ENCODE measurements at places on chromosomes 5 and 9. TPM values are rescaled to one million over a fixed set of nuclear protein-coding genes. Genes with fewer than 3 reads are reported as not detected.

KIF20A gene
- 56.2 TPM for polyA plus RNA-seq

- no peaks in the 10 kb centered on the region for H3K27me3 ChIP-seq
- H3K4me1 ChIP-seq = no peaks in the 10 kb centered on the region
- DNase-seq = no peak
- H3K27ac ChIP-seq = no peak overlapping the region
Measured at GRCh38 chr5:90184764-90185163, 224.8 kb downstream of the CETN3 start.

ANXA2R gene
- 6.2 TPM for polyA plus RNA-seq

DNA sequence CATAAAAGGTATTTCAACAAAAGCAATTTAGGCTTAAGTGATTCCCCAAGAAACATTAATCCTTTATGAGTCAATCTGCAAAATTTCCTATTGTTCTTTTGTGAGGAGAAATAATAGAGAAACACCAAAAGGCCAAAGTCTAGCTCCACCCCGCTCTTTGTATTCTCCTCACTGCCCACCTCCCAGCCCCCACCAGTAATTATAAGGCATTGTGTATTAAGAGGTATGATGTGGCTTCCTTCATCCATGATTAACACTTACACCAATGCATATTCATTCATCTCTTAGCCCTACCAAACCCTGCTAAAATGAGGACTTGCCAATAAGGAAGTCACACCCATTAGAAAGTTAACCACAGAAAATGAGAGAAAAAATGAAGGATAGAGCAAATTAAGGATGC lies 105.3 kb upstream of the SPATA31D4 start:
- no peak overlapping the region for H3K27ac ChIP-seq
- no peak overlapping the region for H3K4me3 ChIP-seq
- H3K4me1 ChIP-seq = no peaks in the 10 kb centered on the region
- no peaks in the 10 kb centered on the region for H3K27me3 ChIP-seq

CHSY3 gene
- not detected for polyA plus RNA-seq

RNF130 gene
- polyA plus RNA-seq = 0.17 TPM

DNA sequence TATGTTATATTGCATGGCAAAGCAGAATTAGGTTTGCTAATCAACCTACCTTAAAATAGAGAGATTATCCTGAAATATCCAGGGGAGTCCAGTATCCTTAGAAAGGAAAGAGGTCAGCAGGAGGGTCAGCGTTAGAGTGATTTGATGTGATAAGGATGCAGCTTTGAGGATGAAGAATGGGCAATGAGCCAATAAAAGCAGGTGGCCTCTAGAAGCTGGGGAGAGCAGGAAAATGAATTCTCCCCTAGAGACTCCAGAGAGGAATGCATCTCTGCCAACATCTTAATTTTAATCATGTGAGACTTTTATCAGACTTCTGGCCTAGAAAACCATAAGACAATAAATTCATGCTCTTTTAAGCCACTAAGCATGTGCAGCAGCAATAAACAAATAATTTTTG lies 65.7 kb upstream of the SYK start:
- DNase-seq = no peak
- H3K27me3 ChIP-seq = no peaks in the 10 kb centered on the region
- H3K4me3 ChIP-seq = no peak overlapping the region
- H3K36me3 ChIP-seq = no peaks in the 10 kb centered on the region
- no peak overlapping the region for H3K27ac ChIP-seq
- no peaks in the 10 kb centered on the region for H3K4me1 ChIP-seq

DNA sequence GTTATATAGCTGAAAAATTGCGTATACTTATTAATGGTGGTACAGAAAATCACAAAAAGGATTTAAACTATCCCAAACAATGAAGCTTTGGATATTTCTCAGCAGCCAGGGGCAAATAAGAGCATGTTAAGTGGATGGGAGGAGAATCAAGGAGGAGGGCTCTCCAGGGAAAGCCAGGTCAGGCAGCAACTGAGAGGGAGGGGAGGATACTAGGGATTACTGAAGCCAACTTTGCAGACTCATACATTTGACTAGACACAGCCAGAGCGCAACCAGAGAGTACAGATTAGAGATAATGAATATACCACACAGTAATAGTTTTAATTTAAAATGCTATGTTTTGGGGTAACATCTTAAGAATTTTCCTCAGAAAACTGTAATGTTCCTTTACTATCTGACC lies 360.2 kb downstream of the HCN1 start:
- no peak overlapping the region for H3K4me3 ChIP-seq
- no peaks in the 10 kb centered on the region for H3K27me3 ChIP-seq
- no peaks in the 10 kb centered on the region for H3K36me3 ChIP-seq
- H3K27ac ChIP-seq = no peak overlapping the region
- no peak for DNase-seq

ASS1 gene
- not detected for polyA plus RNA-seq

IL4 gene
- polyA plus RNA-seq = not detected

GRCh38 chr9:4828761-4829160 lies 36.0 kb downstream of the RCL1 start:
- no peak overlapping the region for H3K4me3 ChIP-seq
- H3K27ac ChIP-seq = no peak overlapping the region
- no peaks in the 10 kb centered on the region for H3K4me1 ChIP-seq
- no peak for DNase-seq

- no peak overlapping the region for H3K4me3 ChIP-seq
- DNase-seq = no peak
- H3K36me3 ChIP-seq = no peaks in the 10 kb centered on the region
- H3K4me1 ChIP-seq = no peaks in the 10 kb centered on the region
- no peaks in the 10 kb centered on the region for H3K27me3 ChIP-seq
- no peak overlapping the region for H3K27ac ChIP-seq
Measured at GRCh38 chr9:16985559-16986348, 115.3 kb upstream of the BNC2 start.

GRCh38 chr9:14987858-14988257 lies 77.6 kb upstream of the FREM1 start:
- H3K27me3 ChIP-seq = no peaks in the 10 kb centered on the region
- no peak overlapping the region for H3K4me3 ChIP-seq
- H3K4me1 ChIP-seq = no peaks in the 10 kb centered on the region

DNA sequence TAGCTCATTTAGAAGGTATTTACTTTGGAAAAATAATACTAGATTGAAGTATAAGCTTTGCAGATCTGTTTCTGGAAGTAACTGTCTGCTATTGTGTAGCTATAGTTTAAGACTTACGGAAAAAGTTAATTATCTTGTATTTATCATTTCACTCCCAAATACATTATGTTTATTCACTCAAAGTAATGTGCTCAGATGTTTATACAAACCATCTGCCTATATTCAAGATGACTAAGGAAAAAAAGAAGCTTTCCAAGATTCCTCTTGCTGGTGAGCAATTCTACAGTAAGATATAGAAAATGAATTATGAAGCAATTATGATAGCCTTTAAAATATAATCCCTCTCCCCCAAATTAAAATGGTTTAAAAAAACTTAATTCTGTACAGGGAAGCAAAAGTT lies 137.9 kb downstream of the KIAA0825 start:
- H3K27me3 ChIP-seq = no peaks in the 10 kb centered on the region
- DNase-seq = no peak
- no peaks in the 10 kb centered on the region for H3K4me1 ChIP-seq
- no peaks in the 10 kb centered on the region for H3K36me3 ChIP-seq
- no peak overlapping the region for H3K27ac ChIP-seq

GRCh38 chr9:27671636-27672035 lies 98.4 kb upstream of the C9orf72 start:
- H3K27ac ChIP-seq = no peak overlapping the region
- H3K4me3 ChIP-seq = no peak overlapping the region
- H3K4me1 ChIP-seq = no peaks in the 10 kb centered on the region
- H3K27me3 ChIP-seq = no peaks in the 10 kb centered on the region

DNA sequence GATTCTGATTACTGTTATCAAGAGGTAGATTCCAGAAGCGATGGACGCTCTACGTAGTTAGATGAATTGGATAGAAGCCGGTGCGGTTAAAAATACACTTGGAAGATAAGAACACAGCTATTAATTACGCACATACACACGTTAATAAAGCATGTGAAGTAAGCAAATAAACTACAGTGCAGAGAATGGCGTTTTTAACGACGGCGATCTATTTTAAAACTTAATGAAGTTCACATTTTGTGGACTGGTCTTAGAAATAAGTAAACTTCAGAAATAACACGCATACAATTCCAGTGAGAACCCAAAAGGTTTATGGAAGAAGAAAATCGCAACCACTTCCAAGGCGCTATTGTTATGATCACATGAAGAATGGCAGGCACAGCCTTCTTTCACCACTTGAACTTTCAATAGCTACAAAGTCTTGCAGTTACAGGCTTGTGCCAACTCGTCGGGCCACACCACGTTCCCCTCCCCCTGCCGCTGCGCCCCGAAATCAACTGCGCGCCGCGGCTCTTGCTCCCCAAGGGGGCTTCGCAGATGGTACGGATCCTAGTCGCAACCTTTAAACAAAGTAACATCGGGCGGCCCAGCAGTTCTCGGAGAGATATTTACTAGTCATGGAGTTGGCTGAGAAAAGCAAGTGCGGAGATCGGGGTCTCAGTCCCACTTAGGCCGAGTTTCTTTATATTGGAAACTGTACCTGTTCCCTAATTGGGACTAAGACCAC lies 866 bp upstream of the SEMA6A start:
- H3K4me1 ChIP-seq = peaks cover 14% of the 10 kb centered on the region
- no peak overlapping the region for H3K27ac ChIP-seq
- no peak for DNase-seq
- peak overlapping the region; percentile 85 for H3K4me3 ChIP-seq
- peaks cover 2% of the 10 kb centered on the region for H3K27me3 ChIP-seq

DNA sequence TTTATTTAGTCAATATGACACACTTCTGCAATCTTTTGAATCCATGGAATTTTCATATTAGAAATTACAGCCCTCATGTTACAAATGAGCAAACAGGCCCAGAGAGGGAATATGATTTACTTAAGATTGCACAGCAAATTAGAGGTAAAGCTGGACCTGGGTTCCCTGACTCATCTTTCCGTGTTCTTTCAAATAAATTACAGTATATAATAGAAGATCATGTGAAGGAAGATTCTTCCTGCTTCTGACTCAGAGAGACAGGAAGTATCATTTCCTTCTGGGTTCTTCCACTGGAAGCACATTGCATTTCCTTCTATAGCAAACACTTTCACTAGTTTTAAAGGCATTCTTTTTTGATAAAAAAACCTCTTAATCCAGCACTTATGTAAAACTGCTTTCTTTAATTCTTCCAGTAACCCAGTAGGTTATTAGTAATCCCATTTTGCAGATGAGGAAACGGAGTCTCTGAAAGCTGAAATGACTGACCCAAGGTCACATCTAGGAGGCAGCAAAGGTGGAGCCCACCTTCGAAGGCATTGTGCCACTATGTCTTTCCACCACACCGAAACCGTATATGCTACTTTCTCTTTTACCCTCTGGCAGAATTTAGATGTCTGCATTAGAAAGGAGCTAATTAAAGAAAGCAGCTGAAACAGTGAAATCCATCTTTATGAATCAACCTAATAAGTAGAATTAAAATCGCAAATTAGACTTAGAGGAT lies 566.7 kb upstream of the KLF4 start:
- no peak for DNase-seq
- H3K27ac ChIP-seq = no peak overlapping the region
- no peaks in the 10 kb centered on the region for H3K27me3 ChIP-seq
- H3K36me3 ChIP-seq = no peaks in the 10 kb centered on the region
- no peak overlapping the region for H3K4me3 ChIP-seq

- peak; percentile 26 for DNase-seq
- peaks cover 6% of the 10 kb centered on the region for H3K4me1 ChIP-seq
- no peaks in the 10 kb centered on the region for H3K36me3 ChIP-seq
- no peaks in the 10 kb centered on the region for H3K27me3 ChIP-seq
- no peak overlapping the region for H3K4me3 ChIP-seq
Measured at GRCh38 chr9:75455444-75455921, 367.2 kb downstream of the OSTF1 start.

DNA sequence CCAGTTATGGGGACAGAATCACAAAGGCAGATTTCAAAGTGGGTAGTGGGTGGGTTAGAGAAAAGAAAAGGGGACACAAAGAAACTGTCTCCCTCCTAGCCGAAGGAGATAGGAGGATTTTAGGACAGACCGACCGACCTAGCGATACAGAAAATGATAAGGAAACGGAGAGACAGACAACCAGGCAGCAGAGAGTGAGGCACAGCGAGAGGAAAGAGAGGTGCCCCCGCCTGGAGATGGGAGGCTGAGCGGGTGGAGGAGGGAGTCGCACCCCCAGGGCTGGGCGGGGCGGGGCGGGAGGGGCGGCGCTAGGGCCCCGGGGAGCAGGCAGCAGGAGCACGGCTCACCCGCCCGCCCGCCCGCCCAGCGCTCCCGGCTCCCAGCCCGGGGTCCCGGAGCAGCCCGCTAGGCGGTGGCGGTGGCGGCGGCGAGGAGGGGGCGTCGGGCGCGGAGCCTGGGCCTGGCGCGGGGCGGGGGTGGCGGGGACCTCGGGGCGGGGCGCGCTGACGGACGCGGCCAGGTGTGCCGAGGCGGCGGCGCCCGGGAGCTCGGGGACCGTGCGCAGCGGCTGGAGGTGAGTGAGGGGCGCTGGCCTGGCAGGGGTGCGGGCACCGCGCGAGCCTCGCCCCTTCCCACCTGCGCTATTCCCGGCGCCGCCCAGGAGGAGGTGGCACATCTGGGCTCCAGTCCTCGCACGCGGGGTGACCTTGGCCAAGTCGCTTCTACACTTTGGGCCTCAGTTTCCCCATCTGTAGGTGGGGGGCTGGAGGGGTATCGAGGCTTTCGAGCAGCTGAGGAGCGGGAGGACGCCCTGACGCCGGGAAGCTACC lies 15.9 kb upstream of the SYNPO start:
- peak overlapping the region; percentile 91 for H3K4me3 ChIP-seq
- H3K27me3 ChIP-seq = no peaks in the 10 kb centered on the region
- peaks cover 40% of the 10 kb centered on the region for H3K4me1 ChIP-seq
- H3K36me3 ChIP-seq = no peaks in the 10 kb centered on the region
- DNase-seq = no peak
- peak overlapping the region; percentile 66 for H3K27ac ChIP-seq

- DNase-seq = no peak
- peaks cover 6% of the 10 kb centered on the region for H3K27me3 ChIP-seq
- H3K4me3 ChIP-seq = peak overlapping the region; percentile 36
Measured at GRCh38 chr9:89606624-89607311, 2.0 kb downstream of the GADD45G start.

OTP gene
- 8.8 TPM for polyA plus RNA-seq

SEMA5A gene
- polyA plus RNA-seq = 0.07 TPM

DNA sequence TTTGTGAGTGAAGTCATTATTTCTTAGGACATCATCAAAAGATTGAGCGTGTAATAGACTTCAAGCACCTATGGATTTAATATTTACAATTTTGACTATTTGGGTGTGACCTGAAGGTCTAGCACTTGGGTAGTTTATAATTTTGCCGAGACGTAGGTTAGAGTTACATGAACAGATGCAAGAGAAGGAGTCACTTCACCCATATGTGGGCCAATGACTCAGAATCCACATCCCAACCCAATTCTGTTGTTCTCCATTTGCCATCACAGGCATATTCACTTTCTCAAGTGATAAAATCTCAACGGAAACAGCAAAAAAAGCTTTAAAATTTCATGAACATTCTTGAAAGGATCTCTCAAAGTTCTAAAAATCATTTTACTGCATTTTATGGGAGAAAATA lies 12.1 kb upstream of the ERAP1 start:
- peaks cover 15% of the 10 kb centered on the region for H3K4me1 ChIP-seq
- no peak overlapping the region for H3K4me3 ChIP-seq
- no peak overlapping the region for H3K27ac ChIP-seq
- no peaks in the 10 kb centered on the region for H3K36me3 ChIP-seq

- H3K36me3 ChIP-seq = no peaks in the 10 kb centered on the region
- no peak overlapping the region for H3K27ac ChIP-seq
- no peak overlapping the region for H3K4me3 ChIP-seq
- DNase-seq = no peak
- H3K27me3 ChIP-seq = peaks cover 3% of the 10 kb centered on the region
Measured at GRCh38 chr9:88995200-88995577, 3.9 kb downstream of the S1PR3 start.

- H3K36me3 ChIP-seq = peaks cover 10% of the 10 kb centered on the region
- DNase-seq = no peak
- no peaks in the 10 kb centered on the region for H3K4me1 ChIP-seq
- no peak overlapping the region for H3K4me3 ChIP-seq
Measured at GRCh38 chr9:120783602-120784047, 9.6 kb downstream of the FBXW2 start.

Measured in GM12878 (cell line).